NCI-H1092 (cell line): ENCODE measurements at places on chromosomes 6 and 20.

DNA sequence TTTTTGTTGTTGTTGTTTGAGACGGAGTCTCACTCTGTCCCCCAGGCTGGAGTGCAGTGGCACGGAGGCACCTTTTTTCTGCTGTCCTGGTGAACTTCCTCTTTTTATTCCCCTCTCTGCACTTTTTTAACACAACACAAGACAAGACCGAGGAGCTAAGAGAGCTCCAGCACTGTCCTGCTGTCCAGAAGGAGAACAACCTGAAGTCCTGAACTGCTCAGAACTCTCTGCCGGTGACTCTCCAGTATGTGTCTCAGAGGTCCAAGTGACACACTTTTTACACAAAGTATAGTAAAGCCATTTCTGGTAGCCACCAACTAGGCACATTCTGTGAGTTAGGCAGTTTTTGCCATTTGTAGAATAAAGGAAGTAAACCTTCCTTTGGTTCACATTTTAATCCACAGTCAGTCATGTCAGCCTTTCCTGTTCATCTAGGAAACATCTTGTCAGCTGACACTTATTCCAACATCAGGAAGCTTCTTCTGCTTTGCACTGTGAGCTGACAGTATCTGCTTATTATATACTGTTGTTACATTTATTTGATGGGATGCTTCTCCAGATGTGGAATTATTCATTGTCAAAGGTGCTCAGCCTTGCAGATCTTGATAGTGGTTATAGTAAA lies 28.1 kb upstream of the TXNDC5 start:
- DNase-seq = no peak

- DNase-seq = no peak
Measured at GRCh38 chr20:45104786-45105185, 3.9 kb upstream of the KCNS1 start.

DNA sequence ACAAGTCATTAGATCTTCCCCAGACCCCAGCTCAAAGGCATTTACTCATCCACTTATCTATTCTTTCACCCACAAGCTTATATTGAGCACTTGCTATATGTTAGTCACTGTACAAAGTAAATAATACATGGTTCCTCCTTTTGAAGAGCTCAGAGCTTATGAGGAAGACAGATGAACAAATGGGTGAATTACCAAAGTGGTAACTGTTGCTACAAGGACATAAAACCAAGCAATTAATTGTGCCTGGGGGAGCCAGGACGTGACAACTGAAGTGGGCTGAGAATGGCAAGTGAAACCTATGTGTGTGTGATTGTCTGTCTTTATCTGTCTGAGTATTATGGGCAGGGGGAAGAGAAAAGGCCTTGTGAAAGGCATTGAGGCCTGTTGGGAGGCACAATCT lies 45.6 kb upstream of the AKIRIN2 start:
- DNase-seq = no peak

- DNase-seq = no peak
Measured at GRCh38 chr6:96626759-96627364, 63.9 kb downstream of the FHL5 start.

DNA sequence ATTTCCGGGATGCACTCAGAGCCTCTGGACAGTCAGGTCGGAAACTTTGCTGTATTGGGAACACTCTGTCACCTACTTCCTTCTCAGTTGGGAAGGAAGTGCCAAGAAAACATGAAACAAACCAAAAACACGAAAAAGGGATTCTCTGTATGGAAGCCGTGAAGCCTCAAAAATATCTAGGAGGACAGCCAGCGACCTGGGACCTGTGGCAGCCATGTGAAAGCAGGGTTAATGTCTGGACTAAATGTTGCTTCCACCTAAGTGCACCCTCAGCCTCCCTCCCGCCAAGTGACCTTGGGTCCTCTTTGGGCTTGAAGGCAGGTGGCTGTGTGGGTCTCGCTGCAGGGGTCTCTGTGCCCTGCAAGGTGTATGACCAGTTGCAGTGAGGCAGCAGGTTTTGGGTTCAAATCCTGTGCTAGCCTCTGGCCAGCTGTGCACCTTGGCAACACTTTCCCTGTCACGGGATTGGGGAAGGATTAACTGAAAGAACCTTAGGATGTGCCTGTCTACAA lies 851 bp downstream of the MAVS start:
- DNase-seq = no peak

DNA sequence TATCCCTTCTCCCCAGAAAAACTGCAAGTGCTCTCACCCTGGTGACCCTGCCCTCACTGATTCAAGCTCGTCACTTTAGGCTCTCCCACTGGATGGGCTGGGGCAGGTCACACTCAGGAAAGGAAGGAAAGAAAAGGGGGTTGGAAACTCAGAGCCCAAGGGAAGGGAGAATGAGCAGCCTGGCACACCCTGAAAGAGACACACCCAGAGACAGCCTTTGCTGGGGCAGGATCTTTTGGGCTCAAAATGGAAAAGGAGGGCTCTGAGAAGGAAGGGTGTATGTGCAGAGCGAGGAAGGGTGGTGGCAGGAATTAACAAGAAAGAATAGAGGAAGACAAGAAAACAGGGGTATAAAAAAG lies 2.5 kb downstream of the PPP1R18 start:
- DNase-seq = no peak

DNA sequence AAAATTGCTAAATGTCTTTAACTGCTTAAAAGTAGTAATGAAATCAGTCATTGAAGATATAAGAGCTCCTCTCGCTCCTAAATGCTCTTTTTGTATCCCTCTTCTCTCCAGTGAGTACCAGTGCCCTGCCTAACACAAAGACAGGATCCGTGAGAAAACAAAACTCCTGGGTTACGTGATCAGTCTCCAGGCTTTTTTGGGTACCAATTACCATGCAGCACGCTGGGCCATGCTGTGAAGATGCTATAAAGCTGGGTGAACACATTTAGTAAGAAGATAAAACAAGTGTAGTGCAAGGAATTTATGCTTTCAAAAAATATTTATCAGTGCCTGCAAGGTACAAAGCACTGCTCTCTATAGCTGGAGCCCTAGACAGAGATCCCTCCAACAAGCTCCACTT lies 66.7 kb downstream of the AGPAT4 start:
- DNase-seq = no peak

- DNase-seq = no peak
Measured at GRCh38 chr6:132695773-132696172, 18.1 kb downstream of the VNN1 start.

- no peak for DNase-seq
Measured at GRCh38 chr20:25054995-25055629, 2.8 kb downstream of the ACSS1 start.

GRCh38 chr20:1166948-1167720 lies 17.6 kb downstream of the TMEM74B start:
- DNase-seq = no peak

DNA sequence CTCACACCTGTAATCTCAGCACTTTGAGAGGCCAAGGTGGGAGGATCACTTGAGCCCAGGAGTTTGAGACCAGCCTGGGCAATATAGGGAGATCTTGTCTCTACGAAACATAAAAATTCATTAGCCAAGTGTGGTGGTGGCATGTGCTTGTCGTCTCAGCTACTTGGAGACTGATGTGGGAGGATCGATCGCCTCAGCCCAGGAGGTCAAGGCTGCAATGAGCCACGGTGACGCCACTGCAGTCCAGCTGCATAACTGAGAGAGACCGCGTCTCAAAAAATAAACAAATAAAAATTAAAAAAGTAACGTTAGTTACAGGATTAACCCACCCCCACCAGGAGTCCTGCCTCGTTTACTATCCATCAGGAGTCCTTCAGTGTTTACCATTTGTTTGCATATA lies 345.1 kb downstream of the BTBD3 start:
- no peak for DNase-seq

GRCh38 chr6:105321207-105321606 lies 81.7 kb downstream of the PREP start:
- DNase-seq = no peak

GRCh38 chr6:109102762-109103161 lies 7.5 kb downstream of the CEP57L1 start:
- no peak for DNase-seq

GRCh38 chr20:50286174-50286511 lies 95.5 kb downstream of the CEBPB start:
- DNase-seq = no peak

DNA sequence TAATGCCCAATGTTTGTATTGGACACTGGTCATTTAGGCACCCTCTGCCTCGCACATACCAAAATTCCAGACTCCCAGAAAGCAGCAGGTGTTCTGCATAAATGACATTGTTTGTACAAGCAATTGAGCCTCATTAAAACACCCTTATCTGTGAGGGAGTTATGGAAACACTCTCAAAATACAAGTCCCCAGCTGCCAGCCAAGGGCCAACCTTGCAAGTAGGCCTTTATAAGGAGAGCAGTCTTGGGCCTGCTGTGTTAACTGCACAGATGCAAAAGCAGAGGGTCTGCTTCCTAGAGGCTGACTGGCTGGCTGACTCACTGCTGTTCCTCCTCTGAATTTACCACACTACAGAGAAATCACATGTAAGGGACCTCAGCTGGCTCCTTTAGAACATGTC lies 150.4 kb upstream of the HMGN3 start:
- peak; percentile 90 for DNase-seq

DNA sequence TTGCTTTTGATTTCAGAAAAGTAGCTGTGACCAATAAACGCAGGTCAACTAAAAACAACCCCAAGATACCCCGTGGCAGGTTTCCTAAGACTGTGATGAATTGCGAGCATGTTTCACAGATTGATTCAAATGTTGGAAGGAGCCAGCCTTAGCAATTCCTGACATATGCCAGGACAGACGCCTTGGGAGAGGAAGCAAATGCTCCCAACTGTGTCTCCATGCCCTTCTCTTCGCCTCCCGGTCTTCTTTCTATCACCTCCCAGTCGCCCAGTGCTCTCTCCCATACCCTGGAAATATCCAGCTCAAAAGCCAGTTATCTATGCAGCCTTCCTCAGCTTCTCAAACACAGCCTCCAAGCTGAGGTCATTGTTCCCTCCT lies 32.0 kb downstream of the KIAA0319 start:
- no peak for DNase-seq

DNA sequence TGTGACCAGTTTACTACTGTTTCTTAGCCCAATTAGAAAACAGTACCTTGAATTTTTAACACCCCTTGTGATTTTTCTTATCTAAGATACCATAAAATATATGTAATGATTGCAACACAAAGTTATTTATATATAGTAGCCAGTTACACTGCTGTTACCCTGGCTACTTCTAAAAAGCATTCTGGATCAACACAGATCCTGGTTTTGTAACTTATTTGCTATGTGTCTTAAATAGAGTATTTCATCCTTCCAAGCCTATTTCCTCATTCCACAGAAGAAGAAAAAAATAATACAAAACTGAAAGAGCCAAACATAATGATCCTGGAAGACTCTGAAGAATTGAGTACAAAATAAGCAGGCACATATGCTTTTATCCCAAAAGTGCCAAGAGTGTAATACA lies 19.0 kb upstream of the GSTA4 start:
- DNase-seq = no peak

- peak; percentile 4 for DNase-seq
Measured at GRCh38 chr6:87700397-87701343, 1.4 kb downstream of the AKIRIN2 start.

DNA sequence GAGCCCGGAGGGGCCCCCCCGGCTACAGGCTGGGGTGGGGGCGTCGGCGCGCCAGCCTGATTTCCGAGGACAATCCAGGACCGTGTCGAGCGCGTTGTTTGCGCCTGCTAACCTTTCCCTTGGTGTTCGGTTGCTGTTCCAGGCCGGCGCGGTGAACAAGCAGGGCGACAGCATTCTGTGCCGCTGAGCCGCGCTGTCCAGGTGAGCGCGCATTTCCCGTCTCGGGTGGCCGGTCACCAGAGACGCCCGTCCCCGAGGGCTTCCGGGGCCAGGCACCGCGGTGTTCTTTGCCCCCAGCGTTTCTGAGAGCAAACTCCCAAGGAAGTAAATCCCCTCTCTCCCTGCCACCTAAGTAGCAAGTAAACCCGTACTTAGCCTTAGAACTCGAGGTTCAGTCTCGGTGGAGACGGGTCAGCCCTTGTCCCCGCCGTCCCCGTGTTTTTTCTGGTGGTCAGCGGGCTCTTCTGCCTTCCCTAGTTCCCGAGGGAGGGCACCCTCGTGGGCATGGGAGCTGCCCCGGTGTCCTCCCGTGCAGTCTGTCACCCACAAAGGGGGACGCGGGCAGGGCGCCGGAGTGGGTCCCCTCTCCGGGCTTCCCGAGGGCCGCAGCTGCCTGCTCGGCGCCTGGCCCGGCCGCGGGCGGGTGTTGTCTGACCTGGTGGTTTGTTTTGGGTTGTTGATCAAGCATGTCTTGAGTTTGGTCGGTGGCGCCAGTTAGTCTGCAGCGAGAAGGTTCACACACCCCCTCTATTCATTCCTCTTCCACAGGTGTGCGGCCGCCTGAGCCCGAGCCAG lies 1.5 kb downstream of the ID4 start:
- DNase-seq = peak; percentile 56

- no peak for DNase-seq
Measured at GRCh38 chr20:35669681-35670080, 5.0 kb upstream of the CPNE1 start.

DNA sequence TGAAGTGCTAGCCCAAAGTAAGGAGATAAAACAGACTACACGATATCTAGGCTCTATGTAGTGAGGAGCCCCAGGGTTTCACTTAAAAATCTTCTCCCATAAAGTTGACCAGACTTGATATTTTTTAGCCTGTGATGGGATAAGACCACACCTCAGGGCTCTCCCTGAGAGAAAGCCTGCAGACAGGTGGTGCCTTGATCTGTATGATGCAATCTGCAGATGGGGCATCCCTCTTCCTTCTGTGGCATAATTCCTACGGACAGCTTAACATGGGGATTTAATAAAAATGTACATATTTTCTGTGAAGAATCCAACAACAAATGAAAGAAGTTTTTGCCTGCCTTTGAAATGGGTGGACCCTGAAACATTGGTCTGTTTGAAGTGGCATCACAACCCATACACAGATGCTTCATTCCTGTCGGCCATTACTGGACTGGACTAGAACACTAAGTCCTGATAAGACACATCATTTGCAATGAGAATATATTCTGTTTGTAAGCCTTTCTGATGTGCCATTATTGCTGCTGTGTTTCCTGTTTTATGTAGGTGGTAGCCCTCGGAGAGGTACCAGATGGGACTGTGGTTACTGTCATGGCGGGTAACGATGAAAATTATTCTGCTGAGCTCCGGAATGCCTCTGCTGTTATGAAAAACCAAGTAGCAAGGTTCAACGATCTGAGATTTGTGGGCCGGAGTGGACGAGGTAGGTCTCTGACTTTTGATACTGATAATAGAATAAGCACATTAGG lies 53.8 kb upstream of the SUPT3H start:
- DNase-seq = no peak

DNA sequence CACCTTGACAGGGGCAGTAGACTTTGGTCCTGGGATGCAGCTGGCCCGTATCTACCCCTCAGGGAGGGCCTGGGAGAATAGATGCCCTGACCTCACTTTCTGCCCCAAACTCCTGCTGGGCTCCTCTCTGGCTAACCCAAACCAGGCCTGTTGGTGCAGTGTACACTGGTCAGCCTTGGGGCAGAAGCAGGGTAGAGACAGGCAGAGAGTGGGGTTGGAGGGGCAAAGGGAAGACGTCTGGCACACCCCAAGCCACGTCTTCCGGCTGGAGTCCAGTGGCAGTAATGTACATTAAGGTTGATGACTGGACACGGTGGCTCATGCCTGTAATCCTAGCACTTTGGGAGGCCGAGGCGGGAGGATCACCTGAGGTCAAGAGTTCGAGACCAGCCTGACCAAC lies 9.3 kb downstream of the DDR1 start:
- no peak for DNase-seq

- DNase-seq = no peak
Measured at GRCh38 chr6:124800222-124800621, 162.0 kb upstream of the RNF217 start.
